ENCODE measurements at places on chromosomes 16 and 17. TPM values are rescaled to one million over a fixed set of nuclear protein-coding genes. Genes with fewer than 3 reads are reported as not detected.

The MLLT6 gene
- 90.8 TPM for total RNA-seq

The SOST gene
- total RNA-seq: not detected

The COL1A1 gene
- total RNA-seq: 62.3 TPM

The CMTM3 gene
- 4.3 TPM for total RNA-seq

The TBC1D3G gene
- total RNA-seq: not detected

The GAS7 gene
- total RNA-seq: 8.0 TPM

The KRTAP17-1 gene
- not detected for total RNA-seq

The PDIA2 gene
- total RNA-seq: 517 TPM

The KRTAP2-3 gene
- not detected for total RNA-seq

The MPDU1 gene
- total RNA-seq: 27.0 TPM

The STX1B gene
- total RNA-seq: 0.26 TPM

The BAIAP3 gene
- total RNA-seq: 7.0 TPM

The DNAAF8 gene
- total RNA-seq: under 0.01 TPM

The NOXO1 gene
- not detected for total RNA-seq

The LRRC37A gene
- total RNA-seq: 0.99 TPM

The CES3 gene
- total RNA-seq: 5.6 TPM
